ENCODE measurements at places on chromosomes 12 and 14.

DNA sequence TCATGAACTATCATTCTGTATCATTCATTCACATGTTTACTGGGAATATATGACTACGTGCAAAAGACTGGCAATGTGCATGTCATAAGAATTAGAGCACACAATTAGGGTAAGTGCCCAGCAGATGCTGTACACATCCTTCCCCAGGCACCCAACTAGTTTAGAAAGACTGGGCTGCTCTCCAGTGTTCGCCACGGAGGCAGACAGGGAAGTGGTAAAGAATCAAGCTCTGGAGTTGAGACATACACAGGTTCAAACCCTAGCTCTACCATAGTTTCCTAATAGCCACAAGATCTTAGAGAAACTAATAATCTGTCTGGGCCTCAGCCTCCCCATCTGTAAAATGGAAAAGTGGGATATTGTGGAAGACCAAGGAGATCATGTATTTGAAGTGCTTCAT, 6.8 kb downstream of the TMCC3 start:
- DNase-seq, result no peak

DNA sequence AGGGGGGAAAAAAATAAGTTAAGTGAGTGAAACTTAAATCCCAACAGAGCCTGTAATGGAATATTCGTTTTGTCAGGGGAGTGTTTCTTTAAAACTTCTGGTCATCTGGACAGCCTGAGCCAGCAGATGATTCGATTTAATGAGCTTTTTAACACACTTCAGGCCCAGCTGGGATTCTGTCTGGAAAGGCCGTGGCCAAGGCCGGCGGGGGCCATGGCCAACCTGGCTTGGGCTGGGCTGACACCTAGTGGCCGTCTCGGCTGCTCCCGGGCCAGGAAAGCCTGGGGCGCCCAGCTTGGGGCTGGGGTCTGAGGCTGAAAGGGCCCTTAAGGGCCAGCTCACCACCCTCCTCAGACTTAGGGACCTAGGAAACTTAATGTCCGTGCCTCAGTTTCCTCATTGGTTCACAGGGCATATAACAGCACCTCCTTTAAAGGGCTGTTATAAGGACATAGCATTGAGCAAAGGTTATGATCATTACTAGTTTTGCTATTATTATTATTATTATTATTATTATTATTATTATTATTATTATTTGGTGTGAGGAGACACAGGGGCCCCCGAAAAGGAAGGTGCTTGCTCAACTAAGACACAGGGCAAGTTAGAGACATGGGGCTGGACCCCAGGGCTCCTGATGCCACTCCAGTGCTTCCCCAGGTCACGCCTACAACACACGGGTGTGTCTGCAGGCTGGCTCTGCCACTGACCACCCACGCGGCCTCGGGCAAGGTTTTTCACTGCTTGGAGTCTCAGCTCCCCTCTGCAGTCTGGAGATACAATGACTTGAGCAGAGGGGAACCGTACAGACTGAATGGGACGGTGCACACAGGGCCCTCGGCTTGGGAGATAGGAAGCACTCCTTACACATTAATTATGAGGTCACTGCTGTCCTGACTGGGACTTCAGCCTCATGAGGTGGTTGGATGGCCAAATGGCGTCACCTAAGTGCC, 84.0 kb downstream of the SYNE3 start:
- no peak for DNase-seq

- no peak for DNase-seq
Observed at GRCh38 chr12:117774941-117775775, 193.6 kb downstream of the KSR2 start.

GRCh38 chr12:117031843-117032592, 67.2 kb downstream of the TESC start:
- DNase-seq, result no peak

DNA sequence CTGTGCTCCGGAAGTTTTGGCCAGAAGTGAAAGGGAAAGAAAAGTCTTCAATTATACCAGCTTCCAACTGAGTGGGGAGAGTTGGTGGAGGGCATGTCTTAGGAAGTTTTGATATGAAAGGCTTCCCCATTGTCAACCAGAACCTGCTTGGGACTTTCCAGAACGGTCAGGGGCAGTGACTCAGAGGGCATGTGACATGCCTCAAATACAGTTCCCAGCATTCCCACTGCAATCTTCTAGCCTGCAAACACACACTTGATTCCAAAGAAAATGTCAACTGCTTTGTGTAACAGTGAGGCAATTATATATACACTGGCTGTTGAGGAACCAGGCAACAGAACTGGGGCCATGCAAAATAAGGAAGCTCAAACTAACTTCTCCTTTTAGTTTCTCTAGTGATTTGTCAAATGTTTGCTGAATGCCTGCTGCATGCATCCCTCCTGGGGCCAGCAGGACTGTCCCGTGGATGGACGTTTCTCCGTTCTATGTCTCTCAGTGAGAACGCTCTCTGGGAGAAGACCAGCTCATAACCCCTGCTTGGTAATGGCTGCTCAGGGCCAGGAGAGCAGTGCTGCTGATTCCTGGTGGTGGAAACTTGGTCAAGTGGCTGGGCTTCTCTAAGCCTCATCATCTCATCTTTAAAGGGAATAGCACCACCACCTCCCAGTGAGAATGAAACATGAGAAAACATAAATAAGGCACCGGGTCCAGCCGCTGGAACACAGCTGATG, 18.3 kb downstream of the SLC25A47 start:
- peak; percentile 40 for DNase-seq

GRCh38 chr12:8466241-8466640, 10.5 kb downstream of the CLEC6A start:
- DNase-seq, result no peak

DNA sequence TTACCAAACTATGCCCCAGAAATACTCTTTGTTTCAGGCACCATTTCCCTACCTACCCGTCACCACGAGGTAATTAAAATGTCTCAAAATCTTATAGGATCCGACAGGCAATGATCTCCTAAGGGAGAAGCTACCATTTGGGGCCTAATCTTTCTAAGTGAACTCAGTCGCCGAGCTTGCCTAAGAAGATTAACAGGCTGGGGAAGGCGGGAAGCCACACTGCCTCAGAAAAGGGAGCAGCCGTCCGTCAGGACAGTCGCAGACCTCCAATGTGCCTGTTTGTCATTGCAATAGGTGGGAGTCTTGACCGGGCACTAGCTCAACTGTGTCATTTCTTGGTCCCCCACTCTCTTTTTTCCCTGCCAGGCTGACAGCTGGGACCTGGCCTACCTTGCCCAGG, 4.6 kb downstream of the TTC7B start:
- no peak for DNase-seq

- DNase-seq, result no peak
Observed at GRCh38 chr12:53593707-53594106, 32.5 kb downstream of the ATF7 start.

- no peak for DNase-seq
Observed at GRCh38 chr12:31368666-31369361, 42.9 kb upstream of the SINHCAF start.

- DNase-seq, result no peak
Observed at GRCh38 chr12:131641315-131641714, 69.6 kb upstream of the SFSWAP start.

DNA sequence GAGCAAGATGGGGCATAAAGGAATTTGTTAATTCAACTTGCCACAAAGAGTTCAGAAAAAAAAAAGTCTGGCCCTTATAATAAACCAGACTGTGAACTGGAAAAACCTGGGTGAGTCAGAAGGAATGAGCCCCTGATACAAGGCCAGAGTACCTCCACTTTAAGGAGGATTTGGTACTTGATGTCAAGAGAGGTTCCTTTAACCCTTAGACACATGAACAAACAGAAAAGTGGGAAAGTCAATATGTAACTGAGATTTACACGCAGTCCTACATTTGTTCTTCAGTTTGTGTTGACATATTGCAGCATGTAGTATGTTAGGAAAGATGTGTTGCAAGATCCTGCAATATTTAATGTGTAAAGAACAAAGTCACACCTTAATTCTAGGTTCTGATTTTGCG, 14.2 kb upstream of the SLC38A4 start:
- no peak for DNase-seq

DNA sequence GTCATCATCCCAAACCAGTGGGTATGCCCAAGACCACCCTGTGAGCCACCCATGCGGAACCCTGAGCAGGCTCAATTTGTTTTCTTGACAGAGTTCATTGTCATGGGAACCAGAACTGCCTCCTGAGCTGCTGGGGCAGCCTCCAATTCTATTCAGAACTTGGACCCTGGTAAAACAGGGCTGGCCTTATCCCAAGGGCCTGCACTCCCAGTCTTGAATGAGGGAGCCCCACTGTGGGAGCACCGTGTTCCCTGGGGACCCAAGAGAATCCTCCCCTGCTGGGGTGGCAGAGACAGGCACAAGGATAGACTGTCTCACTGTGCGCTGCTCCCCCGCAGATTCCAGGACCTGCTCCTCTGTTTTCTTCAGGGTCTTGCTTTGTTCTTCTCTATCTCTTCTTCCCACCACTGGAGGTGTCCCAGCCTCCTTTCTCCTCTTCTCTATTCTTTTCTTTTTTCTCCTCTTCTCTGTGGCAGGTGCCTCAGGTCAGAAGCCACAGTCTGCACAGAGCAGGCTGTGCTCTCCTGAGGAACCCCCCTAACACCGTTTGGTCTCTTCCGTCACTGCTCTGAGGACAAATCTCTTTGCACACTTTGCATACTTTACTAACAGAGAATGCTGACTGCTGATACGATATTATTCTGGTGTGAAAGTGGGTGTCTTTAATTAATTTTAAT, 31.2 kb upstream of the CHPT1 start:
- DNase-seq, result no peak

- no peak for DNase-seq
Observed at GRCh38 chr12:89247541-89247942, 104.8 kb downstream of the DUSP6 start.

GRCh38 chr12:34599530-34600513, 577.5 kb downstream of the ALG10 start:
- no peak for DNase-seq

DNA sequence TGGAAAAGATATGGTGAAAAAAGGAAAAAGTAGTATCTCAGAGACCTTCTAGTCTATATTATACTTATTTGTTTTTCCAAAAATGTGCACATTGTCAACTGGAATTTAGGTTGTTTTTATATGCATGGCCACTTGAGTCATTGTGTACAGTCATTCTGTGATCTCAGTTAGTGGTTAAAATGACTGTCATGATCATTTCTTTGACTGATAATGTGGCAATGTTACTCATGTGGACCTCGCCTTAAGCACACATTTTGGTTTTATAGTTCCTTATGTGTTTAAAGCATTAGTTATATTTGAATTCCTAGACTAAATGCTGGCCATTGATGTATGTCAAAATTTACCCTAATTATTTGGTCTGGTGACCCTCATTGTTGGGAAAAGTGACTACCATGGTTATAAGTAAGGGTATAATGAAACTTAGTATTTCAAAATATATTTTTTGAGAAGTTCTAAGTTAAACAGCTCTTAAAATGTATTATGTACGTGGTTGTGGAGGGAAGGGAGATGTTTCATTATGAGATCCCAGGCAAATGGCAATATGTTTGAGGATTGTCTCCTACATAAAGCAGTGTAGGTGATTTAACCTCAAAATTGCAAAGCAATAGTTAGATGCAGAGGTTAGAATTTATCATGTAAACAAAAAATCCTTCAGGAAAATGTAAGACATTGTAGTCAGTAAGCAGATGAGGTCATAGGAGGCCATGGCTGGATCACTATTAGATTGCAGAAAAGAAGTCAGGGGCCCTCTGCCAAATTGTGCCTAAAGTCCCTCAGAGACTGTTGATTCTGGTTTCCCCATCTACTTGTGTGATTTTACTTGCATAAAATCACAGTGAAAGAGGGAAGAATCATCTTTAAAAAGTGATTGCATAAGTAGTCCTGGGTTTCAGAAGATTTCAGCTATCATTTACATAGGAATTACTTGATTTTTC, 17.5 kb downstream of the PNMA1 start:
- DNase-seq, result peak; percentile 28

- no peak for DNase-seq
Observed at GRCh38 chr14:94144765-94145164, 15.4 kb upstream of the IFI27L2 start.

- no peak for DNase-seq
Observed at GRCh38 chr14:22541721-22542120, 47.3 kb downstream of the DAD1 start.

- DNase-seq, result peak; percentile 34
Observed at GRCh38 chr12:48973941-48974673, 2.6 kb upstream of the WNT10B start.

GRCh38 chr14:73888971-73889370, 2.3 kb downstream of the ZNF410 start:
- DNase-seq, result no peak

GRCh38 chr12:48681399-48681709, 684 bp downstream of the KANSL2 start:
- no peak for DNase-seq

GRCh38 chr12:92332552-92332951, 186.9 kb upstream of the BTG1 start:
- no peak for DNase-seq

GRCh38 chr14:87199381-87199780, 793.6 kb downstream of the GALC start:
- no peak for DNase-seq

DNA sequence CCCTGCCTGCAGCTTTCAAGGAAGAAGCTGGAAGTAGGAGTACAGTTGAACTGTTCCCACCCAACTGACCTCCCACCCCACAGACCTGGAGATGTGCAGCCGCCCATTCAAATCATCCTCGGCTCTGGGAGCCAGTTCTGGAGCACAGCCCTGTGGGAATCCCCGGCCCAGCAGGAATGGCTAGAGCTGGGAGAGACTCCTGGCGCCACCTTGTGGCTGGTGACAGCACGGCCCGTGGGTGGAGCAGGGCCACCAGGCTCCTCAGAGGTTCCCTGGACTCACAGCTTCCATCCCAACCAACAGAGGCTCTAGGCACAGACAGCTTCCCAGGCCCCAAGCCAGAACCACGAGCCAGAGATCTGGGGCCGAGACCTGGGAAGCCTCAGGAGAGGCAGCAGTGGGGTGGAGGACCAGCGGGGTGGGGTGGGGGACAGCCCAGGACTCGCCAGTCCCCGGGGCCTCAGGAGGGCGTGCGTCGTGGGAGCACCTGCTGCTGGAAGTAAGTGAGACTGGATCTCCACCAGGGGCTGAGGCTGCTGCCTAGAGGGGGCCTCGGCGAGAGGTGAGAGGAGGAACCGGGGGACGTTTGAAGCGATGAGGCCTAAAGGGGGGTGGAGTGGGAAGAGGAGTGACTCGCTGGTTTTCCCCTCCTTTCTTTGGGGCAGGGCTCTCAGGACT, 43.4 kb downstream of the RNF34 start:
- DNase-seq, result peak; percentile 36

GRCh38 chr12:92558215-92558773, 144.5 kb upstream of the PLEKHG7 start:
- DNase-seq, result no peak

GRCh38 chr12:132084621-132085290, 59.4 kb downstream of the DDX51 start:
- peak; percentile 26 for DNase-seq

- DNase-seq, result peak; percentile 44
Observed at GRCh38 chr12:66693901-66694513, 15.1 kb upstream of the GRIP1 start.

- DNase-seq, result no peak
Observed at GRCh38 chr14:22630486-22630885, 13.7 kb downstream of the OR6J1 start.
